Upper lobe of left lung (tissue), 6 donors: ENCODE measurements at places on chromosomes 11 and 22.

- no peak for DNase-seq
Measured at GRCh38 chr11:21769188-21769587, 423.7 kb upstream of the ANO5 start.

DNA sequence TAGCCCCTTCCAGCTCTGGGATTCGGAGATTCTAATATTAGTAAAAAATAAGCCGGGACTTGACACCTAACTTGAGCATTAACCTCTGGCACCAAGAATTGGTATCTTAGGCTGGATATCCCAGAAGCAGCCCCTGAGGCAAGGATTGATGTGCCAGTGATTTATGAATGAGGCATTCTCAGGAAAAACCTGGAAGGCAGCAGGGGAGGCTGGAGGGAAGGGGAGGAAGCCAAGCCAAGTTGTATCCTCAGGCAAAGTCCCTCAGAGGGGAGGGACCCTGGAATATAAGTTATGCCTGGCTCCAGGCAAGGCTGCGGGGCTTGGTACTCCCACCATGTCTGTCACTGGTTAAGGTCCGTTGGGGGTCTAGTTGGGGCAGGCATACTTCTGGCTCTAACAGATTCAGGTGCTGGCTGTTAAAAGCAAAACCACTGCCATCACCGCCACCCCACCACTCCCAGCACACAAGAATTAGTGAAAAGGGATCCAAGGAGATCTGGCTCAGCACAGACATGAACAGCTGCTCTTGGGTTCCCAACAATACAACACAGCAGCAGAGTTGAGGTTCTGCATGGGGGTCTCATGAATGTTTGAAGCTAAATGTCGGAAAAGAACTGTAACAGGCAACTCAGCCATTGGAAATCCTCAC is 29.8 kb downstream of the LMO2 start:
- DNase-seq = no peak

DNA sequence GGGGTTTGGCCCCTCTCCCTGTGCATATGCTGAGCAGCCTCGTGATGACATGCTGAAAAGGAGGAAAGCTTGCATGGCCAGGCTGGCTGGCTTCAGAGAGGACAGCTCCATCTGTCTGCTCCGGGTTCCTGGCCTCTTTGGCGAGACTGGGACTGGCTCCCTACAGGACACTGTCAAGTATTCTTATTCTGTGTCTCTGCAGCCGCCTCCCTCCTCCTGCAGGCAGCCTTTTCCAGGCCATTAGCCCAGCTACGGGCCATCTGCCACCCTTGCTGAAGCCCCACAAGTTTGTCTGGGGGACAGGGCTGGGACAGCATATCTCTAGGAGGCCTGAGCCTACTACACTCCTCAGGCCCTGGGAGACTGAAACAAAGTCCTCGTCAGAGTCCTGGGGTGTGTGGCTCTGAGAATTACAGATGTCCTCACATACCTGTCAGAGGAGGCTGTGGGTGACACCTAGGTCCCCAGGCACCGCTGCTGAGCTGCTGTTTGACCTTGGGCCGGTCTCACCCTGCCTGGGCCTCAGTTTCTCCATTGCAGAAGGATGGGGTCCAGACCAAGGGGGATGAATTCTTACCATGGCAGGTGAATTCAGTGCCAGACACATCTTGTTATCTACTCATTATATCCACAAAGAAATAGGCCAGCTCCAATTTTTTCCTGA is 11.0 kb downstream of the MRGPRG start:
- no peak for DNase-seq

GRCh38 chr11:114311946-114312345 is 15.7 kb downstream of the NNMT start:
- peak; percentile 39 for DNase-seq

DNA sequence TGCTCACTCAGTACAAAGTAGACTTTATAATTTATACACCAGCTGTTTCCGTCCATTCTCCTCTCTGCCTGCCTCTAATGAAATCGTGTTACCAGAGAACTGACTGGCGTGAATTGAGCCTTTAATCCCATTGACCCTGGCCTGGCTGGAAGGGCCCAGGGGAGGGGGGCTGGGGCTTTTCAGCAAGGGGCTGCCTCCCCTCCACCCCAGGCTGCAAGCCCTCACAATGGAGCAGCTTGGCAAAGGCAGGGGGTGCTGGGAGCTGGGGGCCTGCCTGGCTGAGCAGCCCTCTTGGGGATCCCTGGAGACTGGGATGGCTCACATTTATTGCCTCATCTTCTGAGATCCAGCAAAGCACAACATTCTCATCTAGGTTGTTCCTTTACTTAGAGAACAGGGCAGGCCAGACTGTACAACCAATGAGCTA is 25.8 kb upstream of the LMO1 start:
- DNase-seq = peak; percentile 35

GRCh38 chr22:40603088-40603605 is 33.4 kb downstream of the MRTFA start:
- no peak for DNase-seq

GRCh38 chr11:117761993-117762392 is 35.0 kb downstream of the DSCAML1 start:
- DNase-seq = no peak
